ENCODE measurements at places on chromosomes 5 and 9. TPM values are rescaled to one million over a fixed set of nuclear protein-coding genes. Genes with fewer than 3 reads are reported as not detected.
A peak's percentile ranks its signal among the peaks of the same experiment; 100 is the strongest.

DNA sequence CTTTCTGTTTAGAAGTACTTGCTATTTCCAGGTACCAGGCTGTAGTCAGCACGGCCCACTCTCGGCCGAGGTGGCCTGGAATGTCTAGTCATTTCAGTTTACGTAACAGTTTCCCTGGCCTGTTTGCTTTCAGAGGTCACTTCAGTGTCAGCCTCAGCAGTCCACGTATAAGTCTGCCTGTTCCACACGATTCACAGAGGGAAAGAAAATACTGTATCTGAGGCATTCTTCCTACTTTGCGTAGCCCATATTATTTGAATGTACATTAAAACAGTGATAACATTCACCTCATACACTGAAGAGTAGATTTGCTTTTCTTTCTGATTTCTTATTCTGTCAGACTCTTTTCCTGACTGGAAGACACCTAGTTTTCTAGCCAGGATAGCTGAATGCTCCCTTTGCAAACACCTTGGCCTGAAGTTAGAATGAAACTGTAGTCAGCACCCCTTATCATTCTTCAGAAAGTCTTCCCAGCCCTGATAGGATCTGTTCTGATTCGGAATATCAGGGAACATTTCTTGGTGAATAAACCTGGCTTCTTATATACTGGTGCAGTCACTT lies 140.9 kb downstream of the AOPEP start:
- peak overlapping the region; percentile 93 for H3K27ac ChIP-seq
- H3K27me3 ChIP-seq, result no peaks in the 10 kb centered on the region
- peaks cover 7% of the 10 kb centered on the region for H3K36me3 ChIP-seq
- peaks cover 32% of the 10 kb centered on the region for H3K4me1 ChIP-seq

DNA sequence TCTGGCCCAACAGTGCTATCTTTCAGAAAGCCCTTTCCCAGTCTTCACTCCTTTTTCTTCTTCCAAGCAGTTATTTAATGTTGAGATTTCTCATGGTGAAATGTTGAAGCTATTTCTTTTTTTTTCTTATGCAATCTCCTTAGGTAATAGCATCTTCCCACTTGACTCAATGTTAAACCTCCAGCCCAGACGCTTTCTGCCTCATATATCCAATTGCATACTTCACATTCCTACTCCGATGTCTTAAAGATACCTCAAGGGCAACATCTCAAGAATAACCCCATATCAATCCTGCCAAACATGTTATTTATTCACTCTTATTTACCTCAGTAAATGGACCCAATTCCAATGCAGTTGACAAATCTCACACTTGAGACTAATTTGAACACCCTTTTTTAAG lies 187.3 kb downstream of the CDH12 start:
- H3K4me1 ChIP-seq, result no peaks in the 10 kb centered on the region
- H3K36me3 ChIP-seq, result no peaks in the 10 kb centered on the region
- no peaks in the 10 kb centered on the region for H3K27me3 ChIP-seq
- H3K27ac ChIP-seq, result no peak overlapping the region
- no peak for DNase-seq

The KIF12 gene
- total RNA-seq, result 52.3 TPM

The LIX1 gene
- total RNA-seq, result not detected

GRCh38 chr5:55713871-55714270 lies 1.7 kb upstream of the SLC38A9 start:
- no peak overlapping the region for H3K27ac ChIP-seq
- DNase-seq, result no peak
- no peaks in the 10 kb centered on the region for H3K27me3 ChIP-seq
- H3K4me3 ChIP-seq, result no peak overlapping the region

- H3K27me3 ChIP-seq, result no peaks in the 10 kb centered on the region
- no peaks in the 10 kb centered on the region for H3K4me1 ChIP-seq
- no peaks in the 10 kb centered on the region for H3K36me3 ChIP-seq
- H3K4me3 ChIP-seq, result no peak overlapping the region
- DNase-seq, result no peak
Observed at GRCh38 chr5:149283626-149284480, 12.2 kb downstream of the AFAP1L1 start.

The POU5F2 gene
- 2.0 TPM for total RNA-seq

GRCh38 chr5:54088081-54088480 lies 222.3 kb downstream of the ARL15 start:
- no peaks in the 10 kb centered on the region for H3K36me3 ChIP-seq
- no peak overlapping the region for H3K4me3 ChIP-seq
- DNase-seq, result no peak
- H3K27me3 ChIP-seq, result no peaks in the 10 kb centered on the region
- peaks cover 9% of the 10 kb centered on the region for H3K4me1 ChIP-seq
- no peak overlapping the region for H3K27ac ChIP-seq

GRCh38 chr5:54178207-54178606 lies 132.2 kb downstream of the ARL15 start:
- H3K36me3 ChIP-seq, result no peaks in the 10 kb centered on the region
- H3K27ac ChIP-seq, result no peak overlapping the region
- H3K4me3 ChIP-seq, result no peak overlapping the region
- DNase-seq, result no peak
- no peaks in the 10 kb centered on the region for H3K27me3 ChIP-seq

The DEPDC1B gene
- total RNA-seq, result 63.1 TPM

- no peaks in the 10 kb centered on the region for H3K4me1 ChIP-seq
- no peak overlapping the region for H3K27ac ChIP-seq
- no peaks in the 10 kb centered on the region for H3K36me3 ChIP-seq
- DNase-seq, result no peak
- H3K27me3 ChIP-seq, result no peaks in the 10 kb centered on the region
- H3K4me3 ChIP-seq, result no peak overlapping the region
Observed at GRCh38 chr5:178650214-178650613, 23.4 kb upstream of the CLK4 start.

GRCh38 chr5:148687427-148687826 lies 33.1 kb upstream of the HTR4 start:
- H3K4me3 ChIP-seq, result no peak overlapping the region
- peak; percentile 42 for DNase-seq
- peaks cover 26% of the 10 kb centered on the region for H3K27me3 ChIP-seq

The NEURL1B gene
- 2.8 TPM for total RNA-seq

The RORB gene
- total RNA-seq, result not detected

- H3K36me3 ChIP-seq, result no peaks in the 10 kb centered on the region
- no peak overlapping the region for H3K27ac ChIP-seq
- peak; percentile 59 for DNase-seq
- no peak overlapping the region for H3K4me3 ChIP-seq
- H3K27me3 ChIP-seq, result peaks cover 5% of the 10 kb centered on the region
Observed at GRCh38 chr5:76363352-76364225, 39.5 kb upstream of the IQGAP2 start.

DNA sequence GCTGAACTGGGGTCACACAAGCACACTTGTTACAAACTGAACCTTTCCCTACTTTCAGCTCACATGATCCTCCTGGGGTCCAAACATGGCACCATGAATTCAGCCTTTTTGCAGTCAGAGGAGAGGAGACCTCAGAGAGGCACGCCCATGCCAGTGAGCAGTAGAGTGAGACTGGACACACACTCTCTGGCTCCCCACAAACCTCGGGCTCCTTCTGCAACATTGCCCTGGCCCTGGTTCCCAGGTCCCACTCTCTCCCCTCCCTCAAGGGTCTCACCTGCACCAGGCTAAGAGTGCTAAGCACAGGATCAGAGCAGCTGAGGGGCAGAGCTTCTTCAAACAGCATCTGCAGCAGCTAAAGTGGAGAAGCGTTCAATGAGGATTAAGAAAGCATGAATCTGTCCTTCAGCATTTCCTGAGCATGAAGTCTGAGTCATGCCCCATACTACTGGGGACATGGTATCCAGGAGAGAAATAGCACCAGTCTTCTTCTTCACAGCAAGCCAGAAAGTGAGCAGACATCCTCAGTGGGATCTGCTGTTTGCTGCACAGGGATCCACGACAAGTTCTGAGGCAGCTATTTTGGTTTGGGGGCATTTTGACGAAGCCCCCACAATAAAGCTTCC lies 27.2 kb downstream of the SLC35A4 start:
- H3K27ac ChIP-seq, result no peak overlapping the region
- no peaks in the 10 kb centered on the region for H3K36me3 ChIP-seq
- DNase-seq, result no peak
- H3K4me1 ChIP-seq, result peaks cover 15% of the 10 kb centered on the region
- H3K27me3 ChIP-seq, result no peaks in the 10 kb centered on the region
